Dermis microvascular lymphatic vessel endothelial cell (primary cell): ENCODE measurements at places on chromosomes 6 and 20. TPM values are rescaled to one million over a fixed set of nuclear protein-coding genes. Genes with fewer than 3 reads are reported as not detected.
A peak's percentile ranks its signal among the peaks of the same experiment; 100 is the strongest.

The SLC35D3 gene
- total RNA-seq = not detected in 2 replicates

The CLPSL1 gene
- not detected in 2 replicates for total RNA-seq

The MEP1A gene
- total RNA-seq = not detected in 2 replicates

The TNFRSF6B gene
- 3.9 and 15.4 TPM in 2 replicates for total RNA-seq

The SAMD10 gene
- 2.4 and 5.9 TPM in 2 replicates for total RNA-seq

DNA sequence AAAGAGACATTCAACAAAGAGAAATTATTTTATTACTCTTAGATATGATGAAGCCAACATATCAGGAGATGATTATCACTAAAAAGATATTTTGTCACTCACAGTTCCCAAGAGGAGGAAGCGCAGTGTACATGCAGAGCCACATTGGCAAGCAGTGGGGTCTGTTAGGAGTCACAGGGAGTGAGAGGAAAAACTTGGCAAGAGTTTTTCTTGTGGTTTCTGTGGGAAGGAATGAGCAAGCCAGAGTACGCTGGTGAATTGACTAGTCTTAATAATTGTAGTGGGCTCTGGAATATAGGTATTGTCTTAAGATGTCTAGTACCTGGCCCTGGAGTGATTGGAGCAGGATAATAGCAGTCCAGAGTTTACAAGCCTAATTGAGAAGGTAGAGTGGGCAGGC, 1095.2 kb downstream of the GRIK2 start:
- DNase-seq = no peak

- DNase-seq = no peak
These were observed 194.0 kb downstream of the TRIM27 start for GRCh38 chr6:28729501-28730402.

- DNase-seq = peak; percentile 69
These were observed 17.5 kb downstream of the PTPRA start for GRCh38 chr20:2890742-2891141.

- no peak for DNase-seq
These were observed 219.0 kb downstream of the TTLL2 start for GRCh38 chr6:167543602-167544497.

GRCh38 chr6:136491754-136492153, 58.5 kb downstream of the MAP7 start:
- no peak for DNase-seq

DNA sequence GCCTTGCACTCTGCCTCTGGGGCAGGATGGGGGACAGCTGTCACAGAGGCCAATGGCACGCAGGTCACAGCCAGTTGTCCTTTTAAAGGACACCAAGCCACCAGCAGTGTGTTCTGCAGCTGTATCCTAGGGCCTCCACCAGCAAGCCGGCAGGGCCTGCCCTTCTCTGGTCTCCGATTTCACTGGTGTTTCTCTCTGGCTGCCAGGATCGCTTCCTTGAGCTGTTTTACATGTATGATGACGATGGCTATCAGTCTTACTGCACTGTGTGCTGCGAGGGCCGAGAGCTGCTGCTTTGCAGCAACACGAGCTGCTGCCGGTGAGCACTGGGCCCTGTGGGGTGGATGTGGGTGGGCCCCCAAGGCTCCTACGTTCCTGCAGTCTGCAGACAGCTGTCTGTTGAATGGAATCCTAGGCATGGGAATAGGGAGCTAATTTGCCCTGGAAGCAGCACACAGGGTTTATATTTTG, 22.7 kb upstream of the MAPRE1 start:
- no peak for DNase-seq

DNA sequence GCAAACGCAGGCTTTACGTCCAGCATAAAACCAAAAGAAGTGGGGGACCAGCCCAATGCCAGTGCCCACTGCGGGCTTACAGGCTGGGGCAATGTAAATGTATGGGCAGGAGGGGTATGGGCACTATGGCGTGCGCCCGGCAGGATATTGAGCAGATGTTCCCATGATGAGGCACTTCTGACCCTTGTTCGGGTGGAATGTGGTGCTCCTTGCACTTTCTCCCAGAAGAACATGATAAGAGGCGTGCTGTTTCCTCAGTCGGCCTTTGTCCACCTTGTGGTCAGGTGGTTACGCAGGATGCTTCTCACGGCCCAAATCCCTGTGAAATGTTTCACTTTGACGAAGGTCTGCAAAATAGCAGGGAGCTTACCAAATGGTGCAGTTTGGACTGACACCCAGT, 4.8 kb upstream of the GPR31 start:
- DNase-seq = no peak

DNA sequence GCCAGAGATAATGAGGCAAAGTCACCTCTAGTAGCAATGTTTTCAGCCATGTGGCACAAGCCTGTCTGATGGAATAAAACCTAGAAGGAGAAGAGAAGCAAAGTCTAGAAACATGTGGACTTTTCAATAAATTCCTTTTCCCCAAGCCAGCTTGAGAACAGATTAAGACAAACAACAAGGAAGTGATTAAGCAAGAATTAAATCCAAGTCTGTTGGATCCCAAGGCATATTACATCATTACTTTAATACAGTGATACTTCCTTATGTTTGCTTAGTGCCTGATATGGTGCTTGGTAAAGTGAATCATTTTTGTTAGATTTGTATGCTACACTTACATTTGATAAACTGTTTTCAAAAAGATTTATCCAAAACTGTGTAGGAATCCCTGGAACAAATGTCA, 260.3 kb upstream of the FAM83B start:
- peak; percentile 1 for DNase-seq

DNA sequence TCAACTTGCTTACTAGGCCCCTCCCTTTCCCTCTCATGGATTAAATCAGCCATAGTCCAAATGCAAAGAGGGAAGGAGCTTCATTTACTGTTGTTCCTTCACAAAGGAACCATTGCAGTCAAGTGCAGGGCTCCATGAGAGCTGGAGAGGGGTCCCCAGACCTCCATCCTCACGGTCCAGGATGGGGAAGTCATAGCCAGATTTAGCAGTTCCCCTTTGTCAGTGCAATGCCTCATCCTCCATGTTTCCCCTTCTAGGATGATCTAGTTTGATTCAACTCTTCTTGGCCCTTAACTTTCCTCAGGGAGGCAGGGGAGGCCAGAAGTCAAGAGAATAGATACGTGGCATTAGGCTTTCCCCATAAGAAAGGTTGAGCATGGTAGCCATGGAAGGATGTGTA, 66.5 kb upstream of the FUCA2 start:
- DNase-seq = no peak

- no peak for DNase-seq
These were observed 368.5 kb upstream of the SPTLC3 start for GRCh38 chr20:12640251-12640650.

- no peak for DNase-seq
These were observed 45.4 kb downstream of the KCNB1 start for GRCh38 chr20:49437057-49437456.

DNA sequence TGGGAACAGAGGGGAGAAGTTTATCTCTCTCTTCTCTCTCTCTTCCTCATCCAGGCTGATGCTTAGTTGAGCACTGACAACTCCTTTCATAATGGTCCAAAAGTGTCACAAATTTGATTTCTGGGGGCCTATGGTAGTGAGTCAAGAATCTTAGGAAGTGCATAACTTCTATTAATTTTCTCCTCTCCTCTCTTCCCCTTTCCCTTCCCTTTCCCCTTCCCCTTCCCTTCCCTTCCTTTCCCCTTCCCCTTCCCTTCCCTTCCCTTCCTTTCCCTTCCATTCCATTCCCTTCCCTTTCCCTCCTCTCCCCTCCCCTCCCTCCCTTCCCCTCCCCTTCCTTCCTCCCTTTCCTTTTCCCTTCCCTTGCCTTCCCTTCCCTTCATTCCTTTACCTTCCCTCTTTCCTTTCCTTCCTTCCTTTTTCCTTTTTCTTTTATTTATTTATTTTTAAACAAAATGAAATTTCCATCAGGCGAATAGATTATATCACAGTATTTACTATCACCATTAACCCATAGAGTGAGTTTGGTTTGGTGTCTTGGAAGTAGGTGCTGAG, 56.9 kb upstream of the JAG1 start:
- no peak for DNase-seq

DNA sequence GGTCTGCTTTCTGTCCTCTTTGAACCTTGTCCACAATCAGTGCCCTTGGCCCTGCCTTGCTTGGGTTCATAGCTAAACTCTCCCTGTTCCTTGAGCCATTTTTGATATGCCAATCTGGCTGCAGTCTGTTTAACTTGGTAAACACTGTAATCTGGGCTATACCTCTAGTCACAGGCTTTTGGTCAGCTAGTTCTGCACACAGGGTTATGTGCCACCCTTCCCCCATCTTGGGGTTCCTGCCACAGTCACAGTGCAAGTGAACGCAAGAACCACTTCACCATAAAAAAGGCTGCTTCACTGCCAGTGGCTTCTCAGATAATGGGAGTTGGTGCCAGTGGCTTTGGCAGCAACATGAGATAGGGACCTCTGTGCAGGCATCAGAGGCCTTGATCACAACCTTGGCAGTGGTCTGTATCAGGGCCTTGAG, 10.9 kb upstream of the ATRN start:
- no peak for DNase-seq

DNA sequence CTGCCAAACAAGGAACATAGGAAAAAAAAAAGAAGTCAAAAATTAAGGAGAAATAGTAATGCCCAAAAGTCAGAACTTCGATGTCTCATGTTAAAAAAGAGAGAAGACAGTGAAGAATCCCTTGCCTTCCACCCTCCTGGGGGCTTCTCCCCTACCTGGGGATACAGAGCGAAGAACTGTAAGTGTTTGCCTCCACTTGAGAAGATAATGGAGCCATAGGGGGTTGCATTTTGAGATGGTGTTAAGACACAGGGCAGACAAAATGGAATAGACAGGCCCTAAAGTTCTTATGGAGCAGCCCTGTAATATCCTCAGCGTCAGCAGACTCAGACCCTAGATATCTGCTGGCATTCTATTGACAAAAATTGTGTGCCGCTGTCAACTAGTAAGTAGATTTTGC, 222.2 kb upstream of the MAP3K7 start:
- DNase-seq = no peak
